ENCODE measurements at places on chromosomes 2 and 18.

DNA sequence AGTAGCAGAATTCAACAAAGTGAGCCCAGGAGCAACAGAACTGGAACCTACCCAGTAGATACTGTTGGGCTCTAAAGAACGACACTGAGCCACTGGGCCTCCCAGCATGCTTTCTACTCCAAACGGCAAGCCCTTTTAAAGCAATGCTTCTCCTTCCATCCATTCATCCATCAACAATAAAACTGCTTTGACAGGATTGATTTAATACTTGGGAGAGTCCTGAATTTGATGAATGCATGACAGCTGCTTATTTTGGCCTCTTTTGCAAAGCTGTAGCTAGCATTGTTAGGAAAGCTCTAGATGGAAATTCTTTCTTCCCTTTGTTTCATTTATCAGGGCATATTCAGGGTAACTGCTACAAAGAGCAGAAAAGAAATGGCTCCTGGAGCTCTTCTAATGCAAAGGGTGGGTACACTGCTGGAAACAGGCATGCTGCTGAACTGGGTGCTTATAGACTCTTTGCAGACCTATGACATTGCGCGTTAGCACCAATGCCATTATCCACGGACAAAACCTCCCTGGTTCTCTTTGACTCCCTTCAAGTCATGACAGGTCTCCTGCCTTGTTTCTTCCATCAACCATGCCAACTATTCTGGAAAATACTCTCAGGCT, 138.4 kb upstream of the HNRNPA3 start:
- DNase-seq, result no peak

DNA sequence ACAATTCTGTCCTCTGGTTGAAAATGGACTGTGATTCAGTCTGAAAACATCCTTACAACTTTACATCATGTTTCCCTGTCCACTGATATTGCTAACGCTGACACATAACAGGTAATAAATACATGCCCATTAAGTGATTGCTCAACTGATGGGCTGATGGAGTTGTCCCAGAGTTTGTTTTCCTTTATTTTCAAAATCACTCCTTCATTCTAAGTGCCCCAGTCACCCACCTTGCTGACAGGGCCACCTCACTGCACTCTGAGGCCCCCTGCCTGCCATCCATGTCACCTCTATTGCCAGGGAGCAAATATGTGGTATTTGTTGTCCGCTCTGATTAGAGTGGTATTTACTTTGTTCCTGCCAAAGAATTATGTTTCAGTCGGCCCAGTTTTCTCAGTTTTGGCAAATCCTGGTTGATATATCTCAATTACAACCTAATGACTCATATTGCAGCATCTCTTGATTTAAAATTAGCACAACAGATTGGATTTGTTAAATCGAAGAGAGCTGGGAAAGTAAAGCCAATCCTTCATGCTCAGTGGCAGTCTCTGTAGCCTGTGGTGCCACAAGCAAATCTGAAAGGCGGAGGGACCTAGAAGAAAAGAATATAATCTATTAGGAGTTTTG, 105.1 kb downstream of the RDH14 start:
- DNase-seq, result peak; percentile 59

- peak; percentile 43 for DNase-seq
These were observed 109.8 kb upstream of the ZNF516 start for GRCh38 chr18:76604935-76605240.

GRCh38 chr2:231093933-231094332, 30.9 kb downstream of the HTR2B start:
- no peak for DNase-seq

DNA sequence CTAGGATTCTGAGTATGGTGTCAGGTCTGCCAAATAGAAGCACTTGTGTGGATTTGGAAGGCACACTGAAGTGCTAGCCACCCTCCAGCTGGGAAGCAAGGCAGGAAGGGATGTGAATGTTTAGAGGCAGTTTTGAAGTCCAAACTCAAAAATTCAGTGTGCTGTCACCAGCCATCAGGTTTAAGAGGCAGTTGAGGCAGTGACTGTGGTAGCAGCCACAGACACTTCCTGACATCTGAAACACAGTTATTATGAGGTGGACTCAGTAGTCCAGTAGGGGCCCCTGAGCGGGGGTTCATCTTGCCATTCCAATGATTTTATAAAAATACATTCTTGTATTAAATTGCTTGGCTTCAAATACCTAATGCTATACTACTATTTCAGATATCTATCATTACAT, 13.4 kb upstream of the DOCK10 start:
- DNase-seq, result no peak

- DNase-seq, result no peak
These were observed 104.8 kb downstream of the ARL4C start for GRCh38 chr2:234392041-234392615.

GRCh38 chr2:240460253-240460711, 24.8 kb downstream of the GPC1 start:
- no peak for DNase-seq

DNA sequence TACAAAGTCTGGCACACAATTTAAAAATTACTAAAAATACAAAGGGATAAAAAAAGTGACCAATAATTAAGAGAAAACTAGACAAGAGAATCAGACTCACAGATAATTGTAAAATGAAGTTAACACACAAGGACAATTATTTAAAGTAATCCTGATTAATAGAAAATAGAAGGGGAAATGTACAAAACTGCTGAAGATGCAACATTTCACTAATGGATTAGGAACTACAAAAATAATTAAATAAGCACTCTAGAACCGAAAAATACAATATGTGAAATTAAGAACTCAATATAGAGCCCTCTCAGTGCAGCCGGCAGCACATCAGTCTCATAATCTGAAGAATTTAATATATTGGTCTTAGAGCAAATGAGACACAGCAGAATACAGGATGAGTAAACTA, 24.6 kb downstream of the HYCC2 start:
- DNase-seq, result no peak

Data from HCEC 1CT (cell line).